ENCODE measurements at places on chromosomes 16 and 17.
A peak's percentile ranks its signal among the peaks of the same experiment; 100 is the strongest.

DNA sequence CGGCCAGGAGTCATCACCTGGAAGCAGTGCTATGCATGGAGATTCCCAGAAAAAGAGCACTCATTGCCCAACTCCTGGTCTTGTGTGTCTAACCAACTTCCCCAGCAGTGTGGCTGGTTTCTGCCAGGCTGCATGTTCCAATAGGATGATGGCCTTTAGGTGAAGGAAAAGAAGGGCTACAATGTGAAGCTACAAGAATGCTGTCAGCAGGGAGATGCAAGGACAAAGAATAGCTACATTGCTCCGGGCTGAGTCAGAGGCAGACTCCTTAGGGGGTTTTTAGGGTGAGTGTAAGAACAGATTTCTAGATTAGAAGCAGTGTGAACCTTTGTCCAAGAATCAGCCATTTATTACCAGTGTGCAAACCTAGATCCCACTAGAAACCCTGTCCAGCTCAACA is 63.0 kb upstream of the DNAH9 start:
- no peak for DNase-seq

- DNase-seq, result no peak
Observed at GRCh38 chr17:16459855-16460550, 32.0 kb downstream of the LRRC75A start.

DNA sequence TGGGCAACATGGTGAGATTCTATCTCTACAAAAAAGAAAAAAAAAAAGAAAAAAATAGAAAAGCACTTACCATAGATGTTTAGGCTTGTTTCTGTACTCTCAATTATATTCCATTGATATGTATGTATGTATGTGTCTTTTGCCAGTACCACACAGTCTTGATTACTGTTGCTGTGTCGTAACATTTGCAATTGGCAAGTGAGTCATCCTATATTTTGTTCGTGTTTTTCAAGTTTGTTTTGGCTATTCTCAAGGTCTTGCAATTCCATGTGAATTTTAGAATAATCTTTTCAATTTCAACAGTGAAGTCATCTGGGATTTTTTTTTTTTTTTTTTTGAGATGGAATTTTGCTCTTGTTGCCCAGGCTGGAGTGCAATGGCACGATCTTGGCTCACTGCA is 19.3 kb downstream of the SPECC1 start:
- DNase-seq, result no peak

DNA sequence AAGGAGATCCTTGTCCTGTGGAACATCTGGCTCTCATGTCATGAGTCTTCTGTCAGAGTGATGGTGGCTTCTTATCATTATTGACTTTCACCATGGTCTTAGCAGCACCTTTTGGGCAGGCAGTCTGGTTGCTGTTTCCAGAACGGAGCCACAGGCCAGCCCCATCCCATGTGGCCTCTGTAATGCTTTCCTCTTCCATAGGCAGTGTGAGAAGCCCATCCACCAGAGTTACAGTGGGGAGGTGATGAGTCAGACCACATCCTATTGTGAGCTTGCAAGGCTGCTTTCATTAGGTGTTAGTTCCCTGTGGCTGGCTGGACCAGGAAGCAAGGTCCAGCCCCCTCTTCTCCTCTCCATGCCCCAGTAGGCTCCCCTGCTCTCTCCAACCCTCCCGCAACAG is 30.8 kb upstream of the SPACA3 start:
- DNase-seq, result no peak

- DNase-seq, result no peak
Observed at GRCh38 chr16:68041783-68042182, 18.7 kb downstream of the DUS2 start.

- DNase-seq, result no peak
Observed at GRCh38 chr16:46884513-46885293, 541 bp downstream of the GPT2 start.

GRCh38 chr16:68267612-68268405 is 3.5 kb downstream of the SLC7A6 start:
- peak; percentile 62 for DNase-seq

DNA sequence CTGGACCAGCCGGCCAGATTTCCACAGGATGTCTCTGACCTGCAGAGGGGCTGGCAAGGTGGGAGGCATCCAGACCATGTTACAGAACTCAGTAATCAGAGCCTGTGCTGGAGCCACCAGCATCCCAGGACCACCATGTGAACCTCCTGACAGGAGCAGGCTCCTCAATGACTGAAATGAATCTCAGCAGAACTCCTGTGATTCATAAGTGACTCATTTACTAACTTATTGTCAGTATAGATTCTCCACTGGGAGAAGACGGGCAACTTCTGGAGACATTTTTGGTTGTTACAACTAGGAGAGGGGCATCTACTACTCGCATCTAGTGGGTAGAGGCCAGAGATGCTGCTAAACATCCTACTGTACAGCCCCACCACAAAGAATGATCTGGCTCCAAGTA is 3.1 kb upstream of the WWOX start:
- no peak for DNase-seq

DNA sequence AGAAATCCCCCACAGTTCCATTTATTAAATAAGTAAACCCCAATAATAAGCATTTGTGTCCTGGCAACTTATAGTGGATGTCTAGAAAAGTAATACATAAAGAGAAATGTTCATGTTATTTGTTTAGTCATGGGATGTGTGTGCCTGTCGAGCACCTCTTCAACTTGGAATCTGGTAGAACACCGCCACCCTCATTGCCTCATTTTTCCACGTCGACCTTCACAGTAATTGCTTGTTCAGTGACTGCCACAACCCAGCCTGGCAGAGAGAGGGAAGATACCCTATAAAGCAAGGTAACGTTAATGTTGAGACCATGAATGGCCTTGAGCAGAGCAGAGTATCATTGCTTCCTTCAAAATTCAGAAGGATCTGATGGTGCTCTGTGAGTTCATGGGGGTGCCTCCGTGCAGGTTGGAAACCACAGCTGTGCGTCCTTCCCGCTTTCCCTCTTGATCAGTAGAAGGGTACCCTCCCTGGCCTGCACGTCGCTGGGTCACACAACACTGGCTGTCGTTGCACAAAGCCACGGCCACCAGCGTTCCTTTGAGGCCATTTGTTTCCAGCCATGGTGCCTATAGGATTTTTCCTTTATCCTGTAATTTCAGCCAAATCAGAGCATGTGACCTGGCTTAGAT is 3.7 kb upstream of the DNASE1 start:
- DNase-seq, result no peak

DNA sequence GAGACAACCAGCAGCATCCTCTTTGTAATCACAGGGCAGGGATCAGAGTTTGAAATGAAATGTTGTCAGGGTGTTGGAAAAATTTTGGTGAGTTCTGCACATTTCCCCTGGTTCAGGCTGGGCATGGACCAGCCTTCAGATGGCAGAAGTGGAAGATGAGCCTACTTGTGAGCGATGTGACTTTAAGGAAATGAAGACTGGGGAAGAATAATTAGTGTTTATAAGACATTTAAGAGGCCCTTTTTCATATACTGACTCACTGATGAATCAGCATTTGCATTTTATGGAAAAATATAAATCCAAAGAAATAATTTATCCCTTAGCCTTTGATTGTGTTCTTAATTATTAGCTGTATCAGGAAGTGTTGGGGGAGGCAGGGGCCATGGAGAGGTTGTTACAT is 20.9 kb downstream of the GPR179 start:
- no peak for DNase-seq

GRCh38 chr17:4309897-4310296 is 46.1 kb upstream of the ANKFY1 start:
- no peak for DNase-seq

DNA sequence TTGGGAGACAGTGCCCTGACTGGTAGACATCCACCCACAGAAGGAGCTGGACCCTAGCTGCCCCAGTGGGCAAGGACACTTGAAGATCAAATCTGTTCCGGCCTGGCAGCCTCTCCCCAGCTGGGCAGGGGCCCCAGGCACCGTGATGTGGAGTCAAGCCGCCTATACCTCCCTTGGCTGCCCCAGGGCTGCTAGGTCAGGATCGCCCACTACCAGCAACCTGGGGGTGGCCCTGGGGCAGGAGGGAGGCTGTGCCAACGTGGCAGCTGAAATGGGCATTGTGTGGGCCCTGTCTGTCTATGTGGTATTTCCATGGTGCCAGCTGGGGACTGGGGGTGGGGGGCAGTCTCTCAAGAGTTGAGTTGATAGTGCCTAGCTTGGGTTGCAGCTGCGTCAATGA is 941 bp downstream of the PDK2 start:
- no peak for DNase-seq

DNA sequence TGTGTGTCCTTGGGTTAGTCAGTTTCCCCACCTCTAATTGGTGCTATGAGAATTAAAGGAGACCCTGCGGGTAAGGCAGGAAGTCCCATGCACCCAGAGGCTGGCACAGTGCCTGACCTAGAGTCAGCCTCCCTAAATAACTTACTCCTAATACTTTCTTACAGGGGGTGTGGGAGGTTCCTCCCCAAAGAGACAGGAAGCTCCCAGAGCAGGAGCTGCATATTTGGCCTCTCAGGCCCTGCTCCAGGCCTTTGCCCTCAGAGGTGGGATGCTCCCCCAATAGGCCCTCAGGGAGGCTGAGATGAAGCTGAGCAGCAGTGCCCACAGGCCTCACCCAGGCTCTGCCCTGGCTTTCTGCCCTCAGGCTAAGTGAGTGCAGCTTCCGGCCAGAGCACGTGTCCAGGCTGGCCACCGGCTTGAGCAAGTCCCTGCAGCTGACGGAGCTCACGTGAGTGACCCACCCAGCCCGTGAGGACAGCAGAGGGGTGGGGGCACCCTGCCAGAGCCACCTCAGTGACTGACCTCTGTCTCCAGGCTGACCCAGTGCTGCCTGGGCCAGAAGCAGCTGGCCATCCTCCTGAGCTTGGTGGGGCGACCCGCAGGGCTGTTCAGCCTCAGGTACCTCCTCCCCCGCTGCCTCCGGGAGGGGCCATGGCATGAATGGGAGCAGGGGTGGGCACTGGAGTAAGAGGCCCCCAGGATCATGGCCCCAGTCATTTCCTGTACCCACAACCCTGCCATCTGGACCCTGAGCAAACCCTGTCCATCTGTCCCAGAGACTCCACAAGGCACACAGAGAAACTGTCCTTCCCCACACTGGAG is 31.1 kb upstream of the CPNE2 start:
- peak; percentile 49 for DNase-seq

DNA sequence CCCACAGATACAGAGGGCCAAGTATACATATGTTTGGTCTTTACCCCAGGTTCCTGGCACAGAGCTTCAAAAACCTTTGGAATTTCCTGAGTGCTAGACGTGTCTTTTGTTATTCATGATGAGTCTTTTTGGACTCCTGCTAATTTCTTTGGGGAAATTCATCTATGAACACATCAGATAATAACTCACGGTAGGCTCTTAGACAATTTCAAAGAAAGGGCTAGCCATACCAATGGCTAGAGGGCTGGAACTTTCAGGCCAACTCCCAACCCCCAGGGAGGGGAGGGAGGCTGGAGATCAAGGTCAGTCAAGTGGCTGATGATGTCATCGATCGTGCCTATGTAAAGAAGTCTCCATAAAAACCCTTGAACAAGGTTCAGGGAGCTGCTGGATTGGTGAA is 101.9 kb downstream of the STX8 start:
- no peak for DNase-seq

- DNase-seq, result no peak
Observed at GRCh38 chr16:66516808-66517585, 32.9 kb downstream of the TK2 start.

Data from WERI-Rb-1 (cell line).